ENCODE measurements at places on chromosomes 3 and 15.

- DNase-seq: no peak
Observed at GRCh38 chr3:49276475-49277382, at the start of gene C3orf62. TSS of gene C3orf62 (minus strand) at chr3:49277232. CDS start at chr3:49276872, 360 bp downstream.

GRCh38 chr3:10354361-10355015 is 33.6 kb upstream of the SEC13 start:
- DNase-seq: no peak

GRCh38 chr15:90037961-90038631 is 37.0 kb downstream of the ZNF710 start:
- DNase-seq: no peak

DNA sequence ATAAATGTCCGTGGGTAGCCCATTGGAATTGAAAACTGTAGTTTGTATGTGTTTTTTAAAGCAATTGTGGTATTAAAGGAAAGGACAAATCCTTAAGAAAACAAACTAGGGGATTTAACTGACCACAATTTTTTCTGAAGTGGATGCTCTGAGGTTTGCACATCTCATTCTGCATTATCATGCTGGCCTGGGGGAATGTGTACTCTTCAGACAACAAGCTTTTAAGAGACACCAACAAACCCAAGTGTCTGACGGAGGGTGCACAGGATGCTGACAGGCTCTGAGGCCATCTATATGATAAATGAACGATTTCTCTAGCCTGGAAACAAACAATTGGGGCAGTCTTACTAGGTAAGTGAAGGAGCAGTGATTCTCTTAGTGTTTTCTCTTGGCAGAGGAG is 9.1 kb downstream of the LINS1 start:
- DNase-seq: no peak

- DNase-seq: peak; percentile 34
Observed at GRCh38 chr3:172098698-172099494, 59.5 kb downstream of the FNDC3B start.

- DNase-seq: no peak
Observed at GRCh38 chr15:63075984-63076713, 33.6 kb downstream of the TPM1 start.

DNA sequence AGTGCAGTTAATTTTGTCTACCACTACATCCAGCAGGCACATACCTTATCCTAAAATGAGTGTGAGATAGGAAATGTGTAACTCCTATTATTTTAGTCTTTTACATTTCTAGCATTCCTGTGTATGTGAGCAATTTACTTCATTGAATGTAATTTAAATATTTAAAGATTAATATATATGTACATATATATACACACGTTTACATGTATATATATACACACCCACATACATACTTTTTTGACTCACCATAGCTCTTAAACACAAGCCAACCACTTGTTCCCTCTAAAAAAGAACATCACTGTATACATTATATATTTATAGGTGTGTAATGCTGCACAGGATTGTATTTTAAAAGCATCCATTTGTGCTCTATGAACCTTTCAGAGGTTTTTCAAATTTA is 425.6 kb upstream of the NECTIN3 start:
- no peak for DNase-seq

DNA sequence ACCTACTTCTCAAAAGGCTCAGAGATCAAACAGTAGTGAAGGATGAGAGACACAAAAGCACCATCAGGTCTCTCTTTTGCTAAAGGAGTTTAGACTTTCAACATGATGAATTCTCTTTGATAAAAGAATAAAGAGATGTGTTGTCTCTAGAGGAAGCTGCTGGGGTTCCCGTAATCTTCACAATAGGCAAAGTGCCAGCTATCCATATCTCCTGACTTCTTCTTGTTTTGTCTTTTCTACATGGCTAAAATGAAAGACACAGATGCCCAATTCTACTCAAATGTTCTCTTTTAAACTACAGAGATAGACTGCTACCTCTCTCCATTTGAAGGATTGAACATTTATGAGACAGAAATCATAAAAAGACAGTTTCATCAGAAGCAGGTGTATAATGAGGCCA is 38.4 kb upstream of the TUSC7 start:
- no peak for DNase-seq

DNA sequence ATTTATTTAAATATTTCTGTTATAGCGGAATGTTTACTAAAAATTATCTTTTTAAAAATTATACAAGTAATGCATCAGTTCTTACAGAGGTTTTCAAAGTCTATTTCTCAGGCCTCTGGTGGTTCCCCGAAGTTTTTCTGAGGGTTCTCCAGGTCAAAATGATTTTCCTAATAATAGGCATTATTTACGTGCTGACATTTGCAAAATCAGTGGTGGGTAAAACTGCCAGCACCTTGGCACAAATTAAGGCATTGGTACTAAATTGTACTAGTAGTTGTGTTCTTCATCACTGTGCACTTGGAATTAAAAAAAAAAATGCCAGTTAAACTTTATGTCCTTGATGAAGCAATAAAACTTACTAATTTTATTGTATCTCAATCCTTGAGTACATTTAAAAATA is 9.5 kb downstream of the PIAS1 start:
- DNase-seq: no peak

GRCh38 chr15:66131831-66132230 is 121.7 kb downstream of the MEGF11 start:
- no peak for DNase-seq

- no peak for DNase-seq
Observed at GRCh38 chr15:85047271-85047948, 65.8 kb downstream of the PDE8A start.

DNA sequence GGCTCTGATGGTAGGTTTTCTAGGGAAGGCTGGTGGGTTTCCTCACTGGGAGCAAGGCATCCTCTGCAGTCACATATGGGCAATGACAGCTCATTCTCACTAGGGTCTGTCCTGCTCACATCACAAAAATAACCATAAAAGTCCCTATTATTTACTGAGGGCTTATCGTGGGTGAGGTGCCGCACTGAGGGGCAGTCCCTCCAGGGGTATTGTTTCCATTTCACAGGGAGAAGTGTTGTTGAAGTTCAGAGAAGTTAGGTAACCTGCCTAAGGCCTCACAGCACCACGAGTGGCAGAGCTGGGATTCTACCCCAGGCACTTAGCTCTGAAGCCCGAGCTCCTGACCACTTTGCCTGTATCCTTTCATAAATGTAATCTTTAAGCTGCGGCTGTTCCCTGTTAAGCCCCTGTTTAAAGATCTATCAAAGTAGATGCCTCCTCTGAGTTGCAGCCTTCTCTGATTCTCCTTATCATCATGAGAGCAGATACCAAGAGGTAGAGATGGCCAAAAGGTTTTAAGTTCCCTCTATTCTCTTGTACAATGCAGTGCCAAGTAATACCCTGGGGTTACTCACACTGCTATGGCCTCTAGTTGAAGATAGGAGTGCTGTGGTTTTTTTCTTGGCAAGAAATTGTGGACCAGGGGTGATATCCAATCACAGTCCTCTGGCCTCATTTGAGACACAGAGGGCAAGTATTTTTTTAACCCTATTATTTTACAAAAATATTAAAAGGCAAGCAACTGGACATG is 107.0 kb downstream of the RPLP1 start:
- DNase-seq: no peak

DNA sequence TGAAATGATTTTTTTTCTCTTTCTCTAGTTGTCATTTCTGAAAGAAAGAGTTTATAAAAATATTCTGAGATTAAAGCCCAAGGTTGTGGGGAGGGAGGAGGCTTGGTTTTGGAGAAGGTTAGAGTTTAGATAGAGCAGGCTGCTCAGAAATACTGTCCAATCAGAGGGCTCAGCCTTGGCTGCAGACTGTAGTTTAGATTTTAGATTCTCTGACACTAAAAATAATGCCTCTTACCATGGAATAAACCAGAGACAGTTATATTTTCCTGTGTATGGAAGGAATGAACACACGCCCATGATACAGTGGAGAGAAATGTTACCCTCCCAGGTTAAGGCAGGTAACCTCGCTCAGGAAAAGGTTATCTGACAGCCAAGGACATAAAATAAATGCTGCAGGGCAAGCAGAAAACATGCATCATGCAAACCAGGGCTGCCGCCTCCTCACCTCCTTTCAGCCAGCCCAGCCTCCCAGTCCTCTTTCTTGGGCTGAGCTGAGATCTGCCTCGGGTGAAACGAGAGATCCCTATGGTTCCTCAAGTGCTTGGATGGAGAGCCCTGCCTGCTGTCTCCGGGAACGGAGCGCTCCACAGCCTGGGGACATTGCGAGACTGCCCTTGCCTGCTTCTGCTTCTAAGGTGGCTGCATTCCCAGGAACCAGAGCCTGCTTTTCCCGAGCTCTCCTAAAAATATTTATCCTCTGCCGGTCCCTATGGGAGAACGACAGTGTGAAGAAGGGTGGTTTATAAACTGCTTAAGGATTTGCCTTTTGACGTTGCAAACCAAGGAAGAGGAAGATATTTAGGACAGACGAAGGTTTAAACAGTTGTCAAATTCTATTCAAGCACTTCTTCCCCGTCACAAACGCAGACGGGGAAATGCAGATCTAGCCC is 848 bp downstream of the NCEH1 start:
- peak; percentile 20 for DNase-seq

DNA sequence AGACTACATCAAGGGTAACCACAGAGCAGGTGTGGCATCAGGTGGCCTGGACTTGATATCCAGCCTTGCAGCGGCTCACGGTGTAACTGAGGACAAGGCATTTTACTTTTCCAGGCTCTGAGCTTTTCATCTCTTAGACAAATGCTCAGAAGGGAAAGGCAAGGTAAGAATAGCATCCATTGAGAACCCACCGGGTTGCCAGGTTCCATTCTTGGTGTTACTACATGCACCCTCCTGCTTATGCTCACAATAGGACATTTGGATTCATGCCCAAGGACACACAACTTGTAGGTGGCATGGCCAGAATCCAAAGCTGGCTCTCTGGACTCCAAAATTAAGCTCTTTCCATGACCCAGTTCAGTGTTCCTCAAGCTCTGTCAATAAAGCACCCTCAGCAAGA is 85.5 kb downstream of the CCNL1 start:
- DNase-seq: no peak

DNA sequence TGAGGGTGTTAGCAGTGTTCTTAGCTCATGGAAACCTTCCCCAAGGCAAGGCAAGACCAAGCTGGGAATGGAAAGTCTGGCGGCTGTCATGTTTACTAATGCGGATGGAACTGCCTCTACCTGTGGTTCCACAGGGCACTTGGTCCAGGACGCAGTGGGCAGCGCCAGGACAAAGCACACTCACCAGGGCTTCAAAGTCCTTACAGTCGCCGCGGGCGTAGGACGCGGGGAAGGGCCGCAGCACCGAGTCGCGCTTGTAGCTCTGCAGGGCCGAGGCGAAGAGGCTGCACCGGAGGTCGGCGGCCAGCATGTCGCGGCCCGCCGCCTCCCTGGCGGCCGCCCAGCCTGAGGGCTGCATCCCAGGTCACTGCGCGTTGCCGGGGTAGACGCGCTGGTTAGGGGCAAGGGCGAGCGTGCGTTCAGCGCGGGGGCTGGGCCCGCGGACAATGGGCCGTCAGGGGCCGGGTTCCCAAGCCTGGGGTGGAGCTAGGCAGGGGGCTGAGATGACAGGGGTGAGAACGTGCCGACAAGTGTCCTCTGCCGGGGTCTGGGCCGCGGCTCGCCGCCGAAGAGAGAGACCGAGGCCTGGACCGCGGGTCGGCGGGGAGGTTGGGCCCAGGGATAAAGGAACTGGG is 497 bp downstream of the PARP16 start:
- peak; percentile 51 for DNase-seq

DNA sequence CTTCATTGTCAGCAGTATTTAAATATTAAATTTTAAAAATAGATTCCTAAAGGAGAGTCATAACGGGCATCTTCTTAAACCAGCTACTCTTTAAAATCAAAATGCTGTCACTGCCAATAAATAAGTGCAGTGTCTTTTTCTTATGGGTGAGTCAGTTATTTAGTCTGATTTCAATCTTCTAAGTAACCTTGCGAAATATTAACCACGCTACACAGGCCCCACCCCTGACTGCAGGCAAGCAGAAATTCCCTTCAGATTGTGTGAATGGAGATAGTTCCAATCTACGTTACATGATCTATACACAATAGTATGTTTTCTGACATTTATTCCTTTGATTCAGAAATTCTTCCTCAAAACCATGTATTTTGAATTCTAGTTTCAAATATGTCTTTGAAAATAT is 141.5 kb downstream of the GADL1 start:
- DNase-seq: no peak

GRCh38 chr3:127783642-127784160 is 38.6 kb downstream of the MGLL start:
- no peak for DNase-seq

DNA sequence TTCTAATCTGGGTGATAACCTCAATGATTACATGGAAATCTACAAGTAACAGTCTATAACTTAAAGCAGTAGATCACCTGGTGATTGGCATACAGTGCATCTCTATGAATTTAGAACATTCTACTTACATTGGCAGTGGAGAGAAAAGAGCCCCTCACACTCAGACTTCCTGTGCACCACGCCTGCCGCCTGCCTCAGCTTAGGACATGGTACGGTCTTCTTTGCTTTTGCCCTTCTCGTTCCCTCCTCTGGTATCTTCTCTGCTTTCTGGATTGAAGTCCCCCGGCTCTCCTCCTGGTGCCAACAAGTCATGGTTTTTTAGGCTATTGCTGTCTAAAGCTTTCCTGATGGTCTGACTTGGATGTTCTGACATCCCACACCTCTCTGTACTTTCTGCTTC is 7.9 kb upstream of the KCNMB3 start:
- no peak for DNase-seq

DNA sequence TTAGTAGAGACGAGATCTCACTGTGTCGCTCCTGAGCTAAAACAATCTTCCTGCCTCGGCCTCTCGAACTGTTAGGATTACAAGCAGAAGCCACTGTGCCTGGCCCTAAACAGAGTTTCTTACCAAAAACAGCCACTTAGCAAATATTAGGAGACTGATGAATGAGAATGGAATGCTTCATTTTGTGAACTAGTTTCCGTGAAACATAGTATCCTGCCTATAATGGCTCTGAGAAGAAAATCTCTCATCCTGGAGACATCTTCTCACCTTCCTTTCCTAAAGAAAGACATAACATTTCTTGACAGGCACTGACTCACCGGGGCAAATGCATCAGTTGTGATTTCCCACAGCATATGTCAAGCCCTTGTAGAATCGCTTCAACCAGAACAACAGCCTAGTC is 44.9 kb downstream of the GJD2 start:
- no peak for DNase-seq

DNA sequence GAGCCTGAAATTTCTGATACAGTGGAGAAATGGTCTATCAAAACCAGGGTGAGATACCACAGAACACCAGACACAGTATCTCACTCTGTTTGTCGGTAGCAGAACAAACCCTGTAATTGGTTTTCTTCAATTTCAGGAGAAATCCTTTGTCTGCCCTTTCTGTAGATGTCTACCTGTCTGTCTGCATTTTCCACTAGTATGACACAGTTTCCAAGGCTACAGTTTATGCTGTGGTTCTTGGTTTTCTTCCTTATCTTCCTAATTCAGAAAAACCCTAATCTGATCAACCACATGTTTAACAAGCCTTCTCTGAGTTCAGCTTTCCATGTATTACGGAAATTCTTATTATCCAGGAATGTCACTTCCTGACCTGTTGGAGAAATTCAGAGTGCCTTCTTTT is 70.8 kb downstream of the SCN11A start:
- no peak for DNase-seq

DNA sequence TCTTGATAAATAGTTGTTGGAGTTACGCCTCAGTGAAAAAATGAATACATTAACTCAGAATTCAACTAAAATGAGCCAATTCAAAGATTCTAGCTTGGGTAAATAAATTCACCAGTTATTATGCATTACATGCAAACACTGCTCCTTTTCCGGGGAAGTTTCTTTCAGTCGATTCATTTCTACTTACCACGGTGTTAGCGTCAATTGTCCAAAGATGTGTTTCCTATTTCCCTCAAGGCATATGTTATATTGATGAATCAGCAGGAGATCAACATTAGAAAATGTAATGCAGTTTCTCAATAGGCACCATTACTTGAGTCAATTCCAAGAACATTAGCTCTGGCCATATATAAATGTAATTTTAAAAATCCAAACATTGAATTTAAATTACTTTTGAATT is 517.7 kb downstream of the OTOL1 start:
- no peak for DNase-seq

All from NCI-H526 treated with DMSO at 0.1 percent for 48 hours (cell line).